ENCODE measurements at places on chromosomes 4 and X. TPM values are rescaled to one million over a fixed set of nuclear protein-coding genes. Genes with fewer than 3 reads are reported as not detected.

DNA sequence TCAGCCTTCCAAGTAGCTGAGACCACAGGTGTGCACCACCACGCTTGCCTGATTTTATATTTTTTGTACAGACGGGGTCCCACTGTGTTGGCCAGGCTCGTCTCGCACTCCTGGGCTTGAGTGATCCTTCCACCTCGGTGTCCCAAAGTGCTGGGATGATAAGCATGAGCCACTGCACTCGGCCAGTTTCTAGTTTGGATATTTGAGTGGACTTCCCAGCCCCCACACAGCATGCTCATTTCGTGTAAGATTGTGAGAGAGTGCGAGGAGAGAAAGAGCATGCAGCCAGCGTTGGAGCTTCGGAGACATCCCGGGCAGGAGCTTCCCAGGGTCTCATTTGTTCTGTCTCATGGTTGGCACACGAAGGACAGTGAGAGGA lies 31.8 kb downstream of the ARSD start:
- DNase-seq, result no peak

DNA sequence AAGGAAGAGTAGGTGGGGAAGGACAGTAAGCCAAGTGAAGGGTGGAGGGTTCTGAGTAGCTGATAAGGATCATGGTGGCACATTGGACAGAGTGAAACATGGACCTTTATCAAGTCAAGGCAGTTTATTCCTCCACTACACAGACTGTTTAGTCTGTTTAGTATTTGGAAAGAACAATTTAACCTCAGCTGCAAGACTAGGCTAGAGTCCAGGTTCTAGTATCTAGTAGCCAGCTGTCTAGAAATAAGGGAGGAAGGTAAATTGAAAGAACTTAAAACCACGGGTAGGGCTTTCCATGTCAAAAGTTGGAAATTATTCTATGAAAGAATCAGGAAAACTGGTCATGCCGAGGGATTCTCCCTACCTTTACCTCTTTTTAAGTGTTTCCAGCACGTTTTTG lies 140.1 kb upstream of the MED14 start:
- no peak for DNase-seq

- no peak for DNase-seq
Measured at GRCh38 chrX:39605183-39605582, 492.6 kb downstream of the BCOR start.

DNA sequence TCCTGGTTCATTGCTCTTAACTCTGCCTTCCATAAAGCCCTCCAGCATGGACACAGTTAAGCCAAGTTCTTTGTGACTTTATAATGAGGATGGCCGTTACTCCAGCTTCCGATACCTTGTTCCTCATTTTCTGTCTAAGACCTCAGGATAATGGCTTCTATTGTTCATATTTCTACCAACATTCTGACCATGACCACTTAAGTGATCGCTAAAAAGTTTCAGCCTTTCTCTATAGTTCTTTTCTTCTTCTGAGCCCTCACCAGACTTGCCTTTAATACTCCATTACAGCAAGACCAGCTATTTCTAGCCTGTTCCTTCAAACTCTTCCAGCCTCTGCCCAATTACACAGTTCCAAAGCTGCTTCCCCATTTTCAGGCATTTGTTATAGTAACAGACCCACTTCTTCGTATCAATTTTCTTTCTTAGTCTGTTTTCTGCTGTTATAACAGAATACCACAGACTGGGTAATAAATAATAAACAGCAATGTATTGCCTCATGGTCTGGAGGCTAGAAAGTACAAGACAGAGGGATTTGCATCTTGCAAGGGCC lies 12.3 kb downstream of the RNF175 start:
- no peak for DNase-seq

- no peak for DNase-seq
Measured at GRCh38 chrX:150770623-150771022, 77.4 kb downstream of the MTMR1 start.

GRCh38 chr4:140497747-140498636 lies at the start of gene MGAT4D:
Gene MGAT4D, minus strand, starts transcription at chr4:140498293. Its CDS starts 71 bp downstream, at chr4:140498222.
- DNase-seq, result peak; percentile 9

DNA sequence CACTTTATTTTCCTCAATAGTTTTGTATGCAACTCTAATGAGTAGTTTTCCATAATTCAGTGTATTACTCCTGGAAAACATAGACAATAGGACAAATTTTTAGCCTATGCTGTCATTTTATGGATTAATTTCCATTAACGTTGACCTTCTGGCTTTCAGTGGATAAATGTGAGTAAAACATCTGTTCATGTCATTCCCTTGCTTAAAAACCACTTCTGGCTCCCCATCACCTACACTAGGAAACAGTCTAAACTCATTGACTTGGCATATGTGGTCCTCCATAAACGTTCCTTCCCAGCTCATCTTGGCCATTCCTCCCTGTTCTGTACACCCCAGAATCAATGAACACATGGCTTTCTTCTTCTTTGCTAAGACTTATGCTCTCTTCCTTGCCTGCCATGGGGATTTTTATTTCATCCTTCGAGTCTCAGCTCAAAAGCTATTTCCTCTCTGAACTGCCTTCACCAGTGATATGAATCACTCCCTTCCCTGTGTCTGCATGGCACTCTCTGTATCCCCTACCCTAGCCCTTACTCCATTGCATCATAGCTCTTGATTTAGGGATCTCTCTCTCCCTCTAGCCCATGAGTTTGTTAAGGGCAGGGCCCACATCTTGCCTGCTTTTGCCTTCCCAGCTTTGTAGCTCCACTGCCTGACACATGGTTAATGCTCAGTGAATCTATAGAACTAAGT lies 34.8 kb downstream of the DOCK11 start:
- no peak for DNase-seq

DNA sequence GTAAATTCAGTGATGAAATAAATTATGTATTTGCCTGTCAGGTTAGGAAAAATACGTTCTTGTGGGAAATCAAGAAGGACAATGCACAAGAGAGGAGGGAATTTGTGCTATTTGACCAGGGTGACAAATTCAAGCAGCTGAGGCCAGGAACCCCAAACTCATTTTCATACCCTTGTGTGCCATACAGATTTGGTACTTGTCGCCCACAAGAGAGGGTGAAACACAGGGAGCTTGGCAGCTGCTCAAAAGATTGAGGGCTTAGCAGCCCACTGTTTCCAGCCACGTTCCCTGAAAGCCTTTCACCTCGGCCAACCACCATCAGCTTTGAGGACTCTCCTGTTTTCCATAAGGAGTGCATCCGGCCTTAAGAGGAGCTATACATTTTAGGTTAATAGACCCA lies 111.2 kb downstream of the COL25A1 start:
- no peak for DNase-seq

- no peak for DNase-seq
Measured at GRCh38 chr4:80096175-80096850, 23.3 kb upstream of the ANTXR2 start.

DNA sequence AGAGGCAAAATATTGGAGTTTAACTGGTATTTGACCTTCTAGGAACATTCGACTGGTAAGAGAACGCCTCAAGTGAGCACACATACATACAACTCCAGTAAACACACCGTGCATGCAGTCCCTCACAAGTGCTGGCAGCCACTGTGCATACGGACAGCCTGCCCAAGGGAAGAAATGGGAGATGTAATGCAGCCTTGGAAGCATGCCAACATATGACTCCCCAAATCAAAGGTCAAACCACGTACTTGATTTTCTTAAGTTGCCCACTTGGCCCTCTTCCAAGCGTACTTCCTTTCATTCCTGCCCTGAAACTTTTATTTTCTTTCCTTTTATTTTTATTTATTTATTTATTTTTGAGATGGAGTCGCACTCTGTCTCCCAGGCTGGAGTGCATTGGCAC lies 206.6 kb downstream of the SPRY1 start:
- no peak for DNase-seq

DNA sequence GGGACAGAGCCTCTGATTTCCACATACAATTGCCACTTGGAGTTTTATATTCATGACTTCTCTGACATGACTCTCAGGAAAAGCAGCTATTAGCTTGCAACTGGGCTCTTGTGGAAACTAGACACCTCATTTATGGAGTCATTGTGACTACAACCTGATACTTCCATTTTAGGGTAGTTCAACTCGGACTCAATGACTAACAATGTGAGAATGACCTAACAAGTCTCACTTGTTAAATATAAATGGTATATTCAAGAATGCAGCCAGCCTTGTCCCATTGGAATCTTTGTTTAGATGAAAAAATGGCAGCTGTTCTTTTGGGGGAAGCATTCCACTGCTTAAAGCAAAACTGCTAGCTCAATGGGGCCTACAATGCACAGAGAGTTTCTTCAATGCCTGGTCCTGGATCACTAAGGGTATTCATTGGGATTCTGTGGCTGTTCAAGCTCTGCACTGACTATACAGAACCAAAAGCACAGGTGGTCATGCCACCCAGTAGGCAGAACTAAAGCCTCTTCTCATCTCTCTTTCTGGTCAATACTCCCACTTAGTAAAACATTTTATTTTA lies 36.5 kb upstream of the GLRA3 start:
- DNase-seq, result no peak

The NCAPG gene
- 79.8 TPM for total RNA-seq

The NAP1L5 gene
- 3.7 TPM for total RNA-seq

The MORC4 gene
- 11.1 TPM for total RNA-seq

The TCP11X2 gene
- not detected for total RNA-seq

The SMC1A gene
- total RNA-seq, result 148 TPM

The CLDN22 gene
- total RNA-seq, result not detected
